Lung (tissue), 17 donors: ENCODE measurements at places on chromosomes 12 and 14.
A peak's percentile ranks its signal among the peaks of the same experiment; 100 is the strongest.

- no peak for DNase-seq
Observed at GRCh38 chr12:13744561-13744960, 236.8 kb downstream of the GRIN2B start.

DNA sequence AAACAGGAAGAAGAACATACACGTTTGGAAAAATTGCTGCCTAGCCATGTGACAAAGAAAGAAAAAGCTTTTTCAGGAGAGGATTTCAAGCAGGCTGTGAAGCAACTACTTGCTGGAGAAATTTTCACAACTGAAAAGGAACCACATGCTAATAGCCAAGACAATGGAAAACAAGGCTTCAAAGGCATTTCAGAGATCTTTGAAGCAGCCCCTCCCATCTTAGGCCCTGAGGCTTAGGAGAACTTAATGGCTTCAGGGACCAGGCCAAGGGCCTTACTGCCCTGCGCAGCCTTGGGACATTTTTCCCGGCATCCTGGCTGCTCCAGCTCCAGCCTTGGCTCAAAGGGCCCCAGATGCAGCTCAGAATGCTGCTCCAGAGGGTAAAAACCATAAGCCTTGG is 255.9 kb upstream of the ARID2 start:
- DNase-seq, result no peak

- no peak for DNase-seq
Observed at GRCh38 chr12:110223777-110224378, 57.2 kb upstream of the ATP2A2 start.

DNA sequence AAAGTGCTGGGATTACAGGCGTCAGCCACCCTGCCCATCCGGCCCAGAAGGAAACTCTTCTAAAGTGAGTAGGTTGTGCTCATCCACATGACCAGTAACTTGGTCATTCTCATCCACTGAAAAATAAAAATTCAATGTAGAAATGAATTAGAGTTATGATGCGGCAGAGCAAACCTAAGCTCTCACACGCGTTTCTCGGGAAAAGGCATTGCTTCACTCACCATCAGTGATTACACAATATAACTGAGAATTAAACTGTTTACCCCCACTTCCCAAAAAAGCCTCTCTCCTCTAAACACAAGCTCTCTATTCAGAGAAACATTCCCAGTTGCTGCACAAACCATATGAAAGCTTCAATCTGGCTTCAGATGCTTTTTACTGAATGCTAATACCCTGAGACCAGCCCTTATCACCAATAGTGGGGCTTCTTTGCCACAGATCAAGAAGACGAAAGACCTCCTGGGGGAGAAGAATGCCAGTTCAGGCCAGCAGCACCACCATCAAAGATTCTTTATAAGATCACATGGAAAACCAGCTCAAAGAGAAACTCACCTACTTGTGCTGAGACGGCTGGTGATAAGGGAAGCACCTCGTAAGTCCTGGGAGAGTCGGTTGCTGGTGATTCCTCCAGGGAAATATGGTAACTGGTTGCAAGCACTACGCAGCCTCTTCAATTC is 121.5 kb upstream of the SFSWAP start:
- no peak for DNase-seq

- DNase-seq, result no peak
Observed at GRCh38 chr12:110739894-110740293, 2.8 kb downstream of the PPP1CC start.

GRCh38 chr12:69368171-69368570 is 8.6 kb downstream of the YEATS4 start:
- DNase-seq, result no peak

- DNase-seq, result peak; percentile 59
Observed at GRCh38 chr14:30223385-30223785, 295.7 kb upstream of the PRKD1 start.

DNA sequence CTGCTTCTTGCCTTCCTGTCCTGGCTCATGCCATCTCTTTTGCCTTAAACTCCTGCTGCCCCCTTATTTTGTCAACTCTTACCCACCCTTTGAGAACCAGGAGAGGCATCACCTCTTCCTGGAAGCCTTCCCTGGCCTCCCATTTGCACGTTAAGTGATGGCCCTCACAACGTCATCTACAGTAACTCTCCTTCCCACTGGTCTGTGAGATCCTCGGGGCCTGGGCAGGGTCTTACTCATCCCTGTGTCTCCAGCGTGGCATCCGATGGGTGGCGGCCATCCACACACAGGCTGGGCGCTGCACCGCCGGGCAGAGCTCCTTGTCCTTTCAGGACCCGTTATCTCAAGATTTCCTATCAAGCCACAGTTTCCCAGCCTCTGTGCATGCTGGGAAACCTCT is 16.8 kb upstream of the CACNA2D4 start:
- no peak for DNase-seq

- DNase-seq, result no peak
Observed at GRCh38 chr12:55724940-55725309, 3.9 kb downstream of the CD63 start.

GRCh38 chr14:104392396-104393198 is 187.0 kb upstream of the C14orf180 start:
- no peak for DNase-seq

DNA sequence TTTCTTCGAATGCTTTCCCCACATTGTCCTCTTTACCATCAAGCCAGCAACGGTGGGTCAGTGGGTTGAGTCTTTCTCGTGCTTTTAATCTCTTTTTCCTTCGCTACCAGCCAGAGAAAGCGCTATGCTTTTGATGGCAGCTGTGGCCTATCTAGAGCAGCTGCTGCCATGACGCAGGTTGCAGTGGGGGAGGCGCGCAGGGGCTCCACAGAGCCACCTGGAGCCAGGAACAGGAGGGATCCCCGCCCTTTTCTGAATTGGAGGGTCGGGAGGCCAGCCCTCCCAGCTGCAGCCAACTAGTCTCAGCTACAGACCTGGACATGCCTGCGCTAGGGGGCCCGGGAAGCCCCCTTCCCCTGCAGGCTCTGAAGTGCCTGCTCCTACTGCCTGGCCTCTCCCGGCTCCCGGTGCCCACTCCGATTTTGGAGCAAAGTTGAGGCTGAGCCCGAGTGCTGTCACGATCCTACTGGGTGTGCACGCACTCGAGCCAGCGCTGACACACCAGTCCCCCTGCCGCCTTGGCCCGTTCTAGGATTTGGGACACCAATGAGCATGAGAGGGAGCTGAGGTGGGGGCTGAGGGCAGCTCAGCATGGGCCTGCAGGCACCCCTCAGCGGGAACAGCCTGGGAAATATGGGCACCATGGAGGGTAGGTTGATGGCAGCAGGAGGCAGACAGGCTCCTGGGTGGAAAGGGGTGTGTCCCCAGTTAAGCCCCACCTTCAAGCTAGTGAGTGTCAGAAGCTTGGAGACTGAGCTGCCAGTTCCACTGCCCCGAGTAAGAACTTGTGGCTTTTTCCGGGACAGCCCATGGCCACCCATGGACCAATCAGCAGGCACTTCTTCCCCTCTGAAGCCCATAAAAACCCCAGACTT is 784.2 kb downstream of the SLC6A15 start:
- DNase-seq, result no peak

DNA sequence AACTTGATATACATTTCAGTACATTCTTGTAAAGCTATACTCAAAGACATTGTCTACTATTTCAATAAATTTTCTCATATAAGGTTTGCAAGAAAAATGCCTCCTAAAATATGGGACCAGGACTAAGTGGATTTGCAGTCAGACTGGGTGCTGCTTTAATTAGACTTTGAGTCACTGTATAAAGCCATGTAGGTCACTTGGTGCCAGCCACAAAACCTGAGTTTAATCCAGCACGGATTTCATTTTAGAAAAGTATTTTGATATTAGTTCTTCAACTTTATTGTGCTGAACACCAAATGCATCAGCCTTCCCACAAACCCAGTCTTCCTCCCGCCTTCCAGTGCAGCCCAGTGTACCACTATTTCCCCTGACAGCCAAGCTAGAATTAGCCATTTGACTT is 9.9 kb upstream of the NID2 start:
- no peak for DNase-seq

DNA sequence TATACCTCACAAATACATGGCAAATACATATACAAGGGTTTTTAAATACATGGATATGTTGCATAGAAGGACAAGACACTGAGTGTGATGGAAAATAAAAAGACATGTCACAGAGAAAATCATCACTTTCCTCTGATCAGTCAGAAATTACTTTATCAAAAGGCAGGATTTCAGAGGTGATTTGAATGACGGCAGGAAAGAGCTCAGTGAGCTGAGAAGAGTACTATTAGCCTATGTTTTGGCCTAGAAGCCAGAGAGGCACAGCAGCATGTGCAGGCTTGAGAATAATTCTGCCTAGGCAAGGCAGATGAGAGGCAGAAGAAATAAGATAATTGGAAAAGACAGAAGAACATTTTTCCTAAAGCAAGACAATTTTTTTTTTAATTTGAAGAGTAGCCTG is 94.9 kb downstream of the BCAT1 start:
- DNase-seq, result no peak

DNA sequence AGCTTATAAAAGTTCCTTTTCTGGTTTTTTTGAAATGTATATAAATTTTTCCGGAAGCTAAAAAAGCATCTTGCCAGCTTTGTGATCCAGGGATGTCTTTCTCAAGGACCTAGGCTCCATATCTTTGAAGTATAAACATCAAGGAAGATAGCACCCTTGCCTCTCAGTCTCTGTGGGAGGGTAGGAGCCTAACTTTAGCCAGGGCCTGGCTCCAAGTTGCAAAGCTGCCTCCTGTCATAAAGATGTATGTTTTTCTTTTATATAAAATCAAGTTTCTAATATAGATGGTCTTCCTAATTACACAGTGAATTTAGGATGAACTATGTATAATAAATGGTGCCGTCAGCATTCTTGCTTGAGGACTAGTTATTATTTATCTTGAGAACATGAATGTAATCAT is 612.6 kb upstream of the USP15 start:
- DNase-seq, result no peak

- no peak for DNase-seq
Observed at GRCh38 chr14:30869551-30870155, 4.7 kb upstream of the COCH start.

DNA sequence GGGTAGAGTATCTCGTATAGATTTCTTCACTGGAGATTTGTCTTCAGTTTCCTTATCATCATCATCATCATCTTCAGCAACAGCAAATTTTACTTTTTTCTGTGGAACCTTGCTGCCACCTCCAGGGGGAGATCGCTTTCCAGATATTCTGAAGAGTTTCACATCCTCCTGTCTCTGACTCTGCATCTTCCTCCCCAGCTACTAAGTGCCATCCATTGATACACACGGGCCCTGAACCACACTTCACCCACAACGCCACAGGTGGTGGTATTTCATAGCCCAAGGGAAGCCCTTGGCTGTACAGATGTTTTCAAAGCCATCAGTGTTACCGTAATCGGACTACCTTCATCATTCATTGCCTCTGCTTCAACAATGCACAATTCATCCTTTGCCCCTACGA is 82.2 kb downstream of the PPP2R5C start:
- DNase-seq, result no peak

GRCh38 chr12:120093592-120094355 is 22.8 kb downstream of the RAB35 start:
- DNase-seq, result peak; percentile 33

DNA sequence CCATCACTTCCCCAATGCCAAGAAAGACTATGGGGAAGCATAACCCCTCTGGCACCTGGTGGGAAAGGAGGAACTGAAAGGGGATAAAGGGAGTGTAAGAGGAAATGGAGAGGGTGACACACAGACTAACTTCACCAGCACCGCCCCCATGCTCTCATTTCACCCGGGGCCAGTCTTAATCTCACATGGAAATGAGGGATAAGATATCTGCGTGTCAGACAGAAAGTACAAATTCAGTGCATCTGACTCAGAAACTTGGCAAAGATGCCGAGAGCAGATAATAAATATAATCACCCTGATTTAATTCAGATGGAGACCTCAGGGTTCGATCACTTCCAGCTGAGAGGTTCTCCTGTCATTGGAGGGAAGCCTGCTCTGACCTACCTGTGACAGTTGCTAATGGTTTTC is 191.6 kb downstream of the DUSP6 start:
- no peak for DNase-seq

DNA sequence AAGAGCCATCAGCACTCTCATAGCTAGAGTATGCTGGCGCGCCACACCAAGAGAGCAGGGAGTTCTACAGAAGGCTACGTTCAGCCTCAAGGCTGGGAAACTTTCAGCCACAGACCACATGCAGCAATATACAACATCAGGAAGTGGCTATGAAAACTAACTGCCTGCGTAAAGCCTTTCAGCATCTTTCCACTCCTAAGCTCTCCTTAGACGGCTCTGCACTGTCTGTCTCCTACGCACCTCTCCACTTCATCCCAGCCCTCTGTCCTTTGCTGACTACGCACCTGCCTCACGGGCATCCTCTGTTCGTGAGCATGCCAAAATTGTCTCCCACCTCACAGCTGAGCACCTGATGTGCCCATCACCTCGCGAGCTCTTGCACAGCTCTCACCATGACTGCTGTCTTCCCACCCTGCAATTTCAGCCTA is 9.7 kb downstream of the MPHOSPH9 start:
- no peak for DNase-seq

DNA sequence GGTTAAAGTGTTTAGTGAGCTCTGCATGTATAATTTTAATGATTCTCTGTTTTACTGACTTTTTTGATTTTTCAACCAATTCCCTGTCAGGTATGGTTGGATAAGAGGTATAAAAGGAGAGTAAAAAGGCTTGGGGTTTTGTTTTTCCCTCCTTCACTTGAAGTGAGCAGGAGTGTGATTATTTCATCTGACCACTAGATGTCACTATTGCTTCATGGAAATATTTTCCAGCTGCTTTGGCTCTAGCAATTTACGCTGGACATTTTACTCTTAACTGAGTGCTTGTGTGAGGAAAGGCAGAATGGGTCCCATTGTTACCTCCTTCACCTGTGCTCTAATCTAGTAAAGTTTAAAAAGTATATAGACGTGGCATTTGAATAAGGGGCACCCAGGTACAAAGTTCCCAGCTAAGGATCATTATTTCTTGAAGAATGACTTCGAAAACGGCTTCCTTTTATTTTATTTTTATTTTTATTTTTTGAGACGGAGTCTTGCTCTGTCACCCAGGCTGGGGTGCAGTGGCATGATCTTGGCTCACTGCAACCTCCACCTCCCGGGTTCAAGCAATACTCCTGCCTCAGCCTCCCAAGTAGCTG is 66.5 kb downstream of the TBC1D30 start:
- peak; percentile 86 for DNase-seq

DNA sequence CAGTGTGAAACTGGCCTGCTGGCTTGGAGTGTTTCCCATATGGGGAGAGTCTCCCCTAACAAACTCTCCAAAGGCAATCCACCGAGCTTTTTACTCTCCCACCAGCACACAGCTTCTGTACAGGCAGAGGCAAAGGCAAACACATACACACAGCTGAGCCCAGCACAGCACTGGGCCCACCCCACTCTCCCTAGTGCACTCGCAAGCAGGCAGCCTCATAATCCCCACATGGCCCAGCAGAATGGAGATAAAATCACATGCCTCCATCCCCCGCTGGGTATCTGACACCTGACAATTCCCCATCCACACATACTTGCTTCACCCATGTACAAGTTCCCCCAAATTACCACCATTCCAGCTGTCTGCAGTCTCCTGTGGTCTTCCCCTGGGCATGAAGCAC is 3.4 kb downstream of the HOXC12 start:
- DNase-seq, result no peak
